ENCODE measurements at places on chromosomes 1 and 21. TPM values are rescaled to one million over a fixed set of nuclear protein-coding genes. Genes with fewer than 3 reads are reported as not detected.

- no peak for DNase-seq
Observed at GRCh38 chr1:243420946-243421685, 165.3 kb downstream of the SDCCAG8 start.

Gene GSTM5
- 21.1 TPM for total RNA-seq

DNA sequence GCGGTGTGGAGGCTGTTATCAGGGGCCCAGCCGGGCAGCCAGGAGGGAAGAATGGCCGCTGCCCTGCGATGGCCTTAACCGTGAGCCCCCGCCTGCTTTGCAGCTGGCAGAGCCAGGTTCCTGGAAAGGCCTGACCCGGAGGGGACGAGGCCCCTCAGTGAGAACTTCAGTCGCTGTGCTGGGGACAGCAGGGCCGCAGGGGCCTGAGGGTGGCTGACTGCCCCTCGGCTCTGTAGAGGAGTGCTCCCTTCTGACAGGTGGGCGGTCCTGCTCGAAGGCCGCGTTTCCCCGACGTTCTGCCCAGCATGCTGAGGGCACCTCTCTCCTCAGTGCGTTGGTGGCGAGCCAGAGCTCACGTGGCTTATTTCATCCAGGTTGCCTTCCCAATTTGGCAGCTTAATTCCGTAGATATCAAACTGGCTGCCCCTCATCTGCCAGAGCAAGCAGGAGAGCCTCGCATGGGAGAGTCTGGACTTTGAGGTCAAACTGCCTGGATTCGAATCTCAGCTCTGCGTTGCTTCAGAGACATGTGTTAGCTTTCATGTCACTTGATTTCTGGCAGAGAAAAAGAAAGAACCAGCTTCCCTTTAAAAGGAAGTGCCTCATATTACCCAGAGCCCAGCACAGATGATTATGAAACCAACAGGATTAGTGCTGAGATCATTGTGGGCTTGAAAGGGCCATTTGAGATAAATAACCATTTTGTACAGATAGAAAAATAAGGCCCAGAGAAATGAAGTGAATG is 239.8 kb downstream of the SDCCAG8 start:
- DNase-seq, result peak; percentile 72

Gene RCC1
- 23.8 TPM for total RNA-seq

Gene TMEM82
- total RNA-seq, result not detected

Gene CRYBG2
- 67.0 TPM for total RNA-seq
